ENCODE measurements at places on chromosomes 5 and 9. TPM values are rescaled to one million over a fixed set of nuclear protein-coding genes. Genes with fewer than 3 reads are reported as not detected.

The FBLL1 gene
- 0.44 TPM for polyA plus RNA-seq

GRCh38 chr9:13165236-13165945 is 114.1 kb downstream of the MPDZ start:
- DNase-seq, result no peak

DNA sequence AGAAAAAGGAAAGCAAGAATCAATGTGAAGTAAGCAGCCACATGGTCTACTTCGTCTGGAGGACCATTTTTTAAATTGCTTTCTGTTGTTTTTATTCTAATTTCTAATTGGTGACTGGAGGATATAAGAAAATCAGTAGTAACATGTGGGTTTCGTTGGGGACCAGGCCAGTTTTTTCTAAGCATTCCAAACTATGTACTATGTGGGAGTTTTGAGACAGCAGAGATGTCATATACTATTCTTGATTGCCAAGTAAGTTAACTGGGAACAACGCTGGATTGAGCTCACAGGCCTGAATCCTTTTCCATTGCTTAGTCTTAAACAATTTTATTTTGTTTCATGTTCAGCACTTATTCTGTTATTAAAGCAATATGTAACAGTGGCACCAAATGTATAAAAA is 225.7 kb downstream of the TMEM167A start:
- DNase-seq, result no peak

- DNase-seq, result no peak
Measured at GRCh38 chr9:127777368-127777980, 992 bp downstream of the SH2D3C start.

- DNase-seq, result no peak
Measured at GRCh38 chr9:78860801-78861475, 564.0 kb downstream of the PSAT1 start.

GRCh38 chr5:74240783-74241750 is 399.5 kb downstream of the ENC1 start:
- DNase-seq, result no peak

DNA sequence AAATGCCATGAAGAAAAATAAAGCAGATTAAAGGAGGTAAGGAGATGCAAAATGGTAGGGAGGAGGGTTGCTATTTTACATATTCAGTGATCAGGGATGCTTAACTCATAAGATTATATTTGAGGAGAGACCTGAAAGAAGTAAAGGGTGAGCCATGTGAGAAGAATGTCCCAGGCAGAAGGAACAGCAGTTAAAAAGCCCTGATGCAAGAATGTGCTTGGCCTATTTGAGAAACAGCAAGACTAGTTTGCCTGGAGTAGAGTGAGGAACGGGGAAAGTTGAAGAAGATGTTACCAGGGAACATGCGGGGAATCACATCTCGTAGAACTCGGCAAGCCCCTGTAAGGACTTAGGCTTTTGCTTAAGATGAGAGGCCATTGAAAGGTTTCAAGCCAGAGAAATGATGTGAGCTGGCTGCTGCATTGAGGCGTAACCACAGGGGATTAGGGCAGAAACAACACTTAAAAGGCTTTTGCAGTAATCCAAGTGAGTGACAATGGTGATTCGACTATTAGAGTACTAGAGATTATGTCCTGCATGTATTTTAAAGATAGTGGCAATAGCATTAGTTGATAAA is 198.7 kb downstream of the VPS13A start:
- DNase-seq, result no peak

The STC2 gene
- 1.7 TPM for polyA plus RNA-seq

The ZNF883 gene
- polyA plus RNA-seq, result 13.0 TPM

DNA sequence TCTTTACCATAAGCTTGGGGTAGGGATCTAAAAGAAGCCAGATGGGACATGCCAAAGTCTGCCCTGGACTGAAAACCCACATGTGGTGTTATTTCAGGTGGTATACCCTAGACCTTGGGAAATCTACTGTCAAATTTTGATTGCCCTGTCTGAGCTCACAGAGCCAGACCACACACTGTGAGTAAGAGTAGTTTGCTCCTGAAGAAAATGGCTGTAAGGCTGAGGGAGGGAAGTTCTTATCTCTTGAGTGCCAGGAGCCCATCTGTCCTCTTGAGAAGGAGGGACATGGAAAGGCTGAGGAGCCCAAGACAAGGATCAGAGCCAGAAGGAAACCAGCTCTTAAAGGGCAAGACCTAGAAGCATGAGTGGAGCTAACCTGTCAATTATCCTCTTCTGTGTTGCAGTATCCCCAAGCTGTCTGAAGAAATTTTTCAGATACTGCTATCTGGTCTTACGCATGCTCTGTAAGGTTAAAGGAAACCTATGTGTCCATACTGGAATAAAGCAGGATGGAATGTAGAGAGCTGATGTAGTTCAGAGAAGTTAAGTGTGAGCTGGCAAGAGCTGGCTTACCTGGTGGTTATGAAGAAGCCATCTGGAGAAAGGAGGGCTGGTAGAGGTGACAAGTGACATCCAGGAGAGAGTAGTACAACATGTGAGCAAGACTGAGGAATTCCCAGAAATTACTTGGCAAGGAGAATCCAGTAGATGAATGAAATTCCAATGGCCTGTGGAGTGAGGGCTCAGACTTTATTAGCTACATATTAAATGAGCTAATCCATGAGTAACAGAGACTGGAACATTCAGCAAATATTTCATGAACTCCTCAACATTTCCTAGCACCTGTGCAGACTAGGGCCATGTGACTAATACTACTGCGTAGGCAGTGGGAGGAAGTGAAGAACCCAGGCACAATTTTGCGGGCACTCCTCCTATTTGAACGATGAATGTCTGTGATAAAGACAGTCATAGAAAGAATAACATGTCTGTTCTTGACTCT is 389.1 kb upstream of the KIF2A start:
- DNase-seq, result no peak

The LRRC19 gene
- polyA plus RNA-seq, result 15.3 TPM

GRCh38 chr5:90473396-90474234 is 956 bp downstream of the MBLAC2 start:
- peak; percentile 10 for DNase-seq

The NTNG2 gene
- 0.23 TPM for polyA plus RNA-seq

DNA sequence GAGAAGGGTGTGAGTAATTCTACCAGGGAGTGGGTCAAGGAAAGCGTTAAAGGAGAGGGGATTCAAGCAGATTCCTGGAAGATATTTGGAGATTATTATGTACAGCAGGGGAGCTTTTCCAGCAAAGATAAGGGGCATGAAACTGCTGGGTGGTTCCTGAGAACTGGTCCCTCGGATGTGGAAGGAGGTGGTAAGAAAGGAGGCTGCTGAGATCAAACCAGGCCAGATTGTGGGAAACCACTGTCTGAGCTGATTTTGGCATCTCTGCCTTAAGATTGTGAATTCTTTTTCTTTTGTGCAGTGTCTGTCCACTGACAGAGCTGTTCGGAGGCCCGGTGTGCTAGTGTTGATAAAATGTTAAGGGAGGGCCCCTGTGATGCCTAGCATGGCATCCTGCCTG is 45.4 kb downstream of the SNX30 start:
- no peak for DNase-seq

The PCDHB10 gene
- 9.4 TPM for polyA plus RNA-seq

DNA sequence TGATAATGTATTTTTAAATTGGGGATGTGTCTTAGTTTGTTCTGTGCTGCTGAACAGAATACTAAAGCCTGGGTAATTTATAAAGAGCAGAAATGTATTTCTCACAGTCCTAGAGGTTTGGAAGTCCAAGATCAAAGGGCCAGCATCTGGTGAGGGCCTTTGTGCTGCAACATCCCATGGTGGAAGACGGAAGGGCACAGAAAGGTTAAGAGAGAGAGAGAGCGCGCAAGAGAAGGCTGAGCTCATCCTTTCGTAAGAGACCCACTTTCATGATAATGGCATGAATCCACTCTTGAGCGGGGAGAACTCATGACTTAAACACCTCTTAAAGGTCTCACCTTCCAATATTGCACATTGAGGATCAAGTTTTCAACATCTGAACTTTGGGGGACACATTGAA is 79.1 kb upstream of the GOLM1 start:
- DNase-seq, result no peak

- no peak for DNase-seq
Measured at GRCh38 chr5:6585939-6586646, 46.8 kb downstream of the NSUN2 start.

The GFPT2 gene
- polyA plus RNA-seq, result 4.7 TPM

DNA sequence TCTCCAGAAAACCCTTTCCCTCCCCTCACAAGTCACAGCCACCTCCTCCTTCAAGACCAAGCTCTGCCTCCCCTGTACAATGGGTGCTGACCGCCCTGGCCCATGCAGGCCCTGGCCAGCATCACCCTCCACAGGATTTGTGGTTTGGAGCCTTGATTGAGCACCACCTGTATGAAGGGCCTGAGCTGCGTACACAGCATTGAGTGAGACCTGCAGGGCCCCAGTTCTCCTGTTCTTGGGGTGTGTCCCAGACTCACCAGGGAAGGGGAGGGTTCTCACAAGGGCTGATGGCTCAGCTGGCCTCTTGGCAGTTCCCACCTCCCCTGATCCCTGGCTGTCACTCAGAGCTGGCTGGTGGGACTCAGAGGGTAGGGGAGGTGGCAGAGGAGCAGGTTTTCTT is 63.7 kb upstream of the IER5L start:
- DNase-seq, result no peak

DNA sequence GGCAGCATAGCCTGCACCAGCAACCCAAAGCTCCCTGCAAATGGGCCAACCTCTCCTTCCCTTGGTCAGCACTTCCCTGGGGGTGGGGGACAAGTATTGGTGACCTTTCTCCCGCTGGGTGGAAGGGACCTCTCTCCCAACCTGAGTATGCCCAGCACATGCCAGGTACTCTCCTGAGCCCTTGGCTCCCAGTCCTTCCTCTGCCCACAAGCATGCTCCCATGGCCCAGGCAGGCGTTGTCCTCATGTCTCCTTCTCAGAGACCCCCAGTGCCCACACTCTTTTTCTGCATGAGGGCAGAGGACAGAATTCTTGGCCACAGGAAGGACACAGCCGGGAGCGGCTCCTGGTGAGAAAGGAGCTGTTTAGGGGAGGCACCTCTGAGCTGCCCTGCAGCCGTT is 60.3 kb downstream of the PHF2 start:
- no peak for DNase-seq

DNA sequence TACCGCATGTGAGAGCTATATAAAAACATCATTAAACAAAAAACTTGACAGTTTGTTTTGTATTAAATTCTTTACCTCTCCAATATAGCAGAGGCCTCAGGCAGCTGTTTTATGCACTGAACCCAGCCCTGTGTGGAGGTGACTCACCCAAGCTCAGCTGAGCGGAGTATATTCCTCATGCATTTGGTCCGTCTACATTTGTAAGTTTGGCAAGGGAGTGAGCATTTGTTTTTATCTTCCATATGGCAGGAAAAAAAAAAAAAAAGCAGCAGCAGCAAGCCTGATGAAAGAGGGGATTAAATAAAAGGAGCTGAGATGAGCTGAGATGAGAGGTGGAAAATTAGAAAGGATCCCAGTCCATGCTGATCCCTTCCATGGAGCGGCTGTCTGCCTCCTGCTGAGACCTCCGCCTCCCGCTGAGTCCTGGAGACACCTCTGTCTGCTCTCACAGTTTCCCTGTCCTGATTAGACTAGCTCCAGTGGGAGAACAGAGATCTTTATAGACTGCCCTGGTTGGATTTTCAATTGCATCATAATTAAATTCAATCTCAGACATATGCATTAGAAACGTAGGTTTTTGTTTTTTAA is 112.0 kb upstream of the CTNND2 start:
- DNase-seq, result no peak

- no peak for DNase-seq
Measured at GRCh38 chr5:61464512-61464911, 132.5 kb downstream of the ZSWIM6 start.

DNA sequence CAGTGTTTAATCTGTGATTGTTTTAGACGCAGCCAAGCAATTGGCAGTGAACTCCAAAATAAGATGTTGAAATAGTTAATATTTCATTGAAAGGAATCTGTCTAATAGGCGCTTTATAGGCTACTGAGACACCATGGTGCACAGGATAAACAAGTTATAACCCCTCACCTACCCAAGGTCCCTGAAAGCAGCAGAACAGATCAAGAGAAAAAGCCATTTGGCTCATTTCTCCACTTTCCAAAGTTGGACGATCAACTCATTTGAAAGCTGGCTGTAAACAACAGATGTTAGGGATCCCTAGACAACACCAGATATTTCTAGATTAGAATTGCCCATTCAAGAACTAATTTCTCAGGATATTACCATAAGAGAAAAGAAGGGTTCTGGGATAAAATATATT is 4.9 kb downstream of the PUM3 start:
- DNase-seq, result no peak

DNA sequence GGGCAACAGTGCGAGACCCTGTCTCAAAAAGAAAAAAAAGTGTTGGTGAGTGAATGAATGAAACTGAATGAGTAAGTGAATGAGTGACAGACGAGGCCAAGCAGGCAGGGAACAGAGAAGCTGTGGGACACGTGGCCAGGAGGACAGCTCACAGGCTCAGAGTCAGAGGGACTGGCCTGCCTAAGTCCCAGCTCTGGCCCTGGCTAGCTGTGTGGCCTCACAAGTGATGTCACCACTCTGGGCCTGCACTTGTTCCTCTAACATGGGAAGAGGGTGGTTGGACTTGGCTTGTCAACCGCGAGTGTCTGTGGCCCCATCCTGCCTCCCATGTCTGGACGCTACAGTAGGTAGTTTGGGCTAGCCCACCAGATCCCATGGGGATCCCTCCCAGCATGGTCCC is 4.7 kb upstream of the PLPP7 start:
- no peak for DNase-seq

DNA sequence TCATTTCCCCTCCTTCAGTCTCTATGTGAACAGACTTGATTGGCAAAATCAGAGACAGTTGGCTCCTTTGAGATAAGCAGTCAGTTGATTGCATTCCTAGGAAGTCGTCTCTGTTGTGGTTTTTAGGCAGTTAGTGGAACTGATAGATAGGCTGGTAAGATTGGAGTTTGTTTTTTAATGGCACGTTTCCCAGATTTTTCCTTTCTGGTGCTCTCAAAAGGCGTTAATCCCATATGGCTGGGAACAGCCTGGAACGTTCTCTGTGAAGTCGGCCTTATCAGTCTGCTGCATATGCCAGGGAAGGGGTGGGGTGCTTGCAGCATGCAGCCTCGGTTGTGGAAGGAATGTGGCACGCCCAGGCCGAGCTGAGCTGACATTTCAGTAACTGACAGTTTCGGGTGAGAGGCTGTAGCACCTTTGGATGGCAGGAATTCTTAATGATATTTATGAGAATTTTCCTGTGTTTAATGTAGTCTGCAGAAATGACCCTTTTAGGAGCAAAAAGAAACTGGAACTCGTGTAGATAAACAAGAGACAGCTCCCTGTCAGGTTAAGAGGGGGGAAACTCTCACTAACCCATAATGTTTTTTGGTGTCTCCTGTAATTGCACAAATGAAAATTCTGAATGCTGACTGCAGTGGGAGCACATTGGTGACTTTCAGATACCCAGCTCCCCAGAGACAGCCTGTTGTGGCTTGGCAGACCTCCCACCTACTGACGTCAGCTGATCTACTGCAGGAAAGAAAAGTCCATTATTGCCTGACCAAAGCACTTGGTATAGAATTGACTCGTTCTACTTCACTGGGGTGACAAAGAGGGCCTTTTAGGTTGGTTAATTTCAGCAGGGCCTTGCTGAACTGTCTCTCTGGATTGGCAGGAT is 6.3 kb downstream of the SPTAN1 start:
- DNase-seq, result no peak

GRCh38 chr9:74309654-74310053 is 187.5 kb upstream of the RORB start:
- no peak for DNase-seq

The PIP5K1B gene
- 8.1 TPM for polyA plus RNA-seq

The HACD4 gene
- polyA plus RNA-seq, result 3.4 TPM

The PWWP2A gene
- polyA plus RNA-seq, result 34.3 TPM

The RNF180 gene
- 12.4 TPM for polyA plus RNA-seq

The LCN2 gene
- 0.43 TPM for polyA plus RNA-seq
